Activated CD4-positive, alpha-beta T cell treated with anti-CD3 and anti-CD28 coated beads, Interleukin-2, amount 10 ng/mL, durations not matched to agents 24 days and 14 days (primary cell): ENCODE measurements at places on chromosomes 5 and 9. TPM values are rescaled to one million over a fixed set of nuclear protein-coding genes. Genes with fewer than 3 reads are reported as not detected.

The NR6A1 gene
- total RNA-seq, result 2.3 and 2.7 TPM in 2 replicates

The AMBP gene
- total RNA-seq, result not detected in 2 replicates

The FAM221B gene
- total RNA-seq, result not detected in 2 replicates

The DDX4 gene
- total RNA-seq, result 0.19 and 0.40 TPM in 2 replicates

The OR1Q1 gene
- not detected in 2 replicates for total RNA-seq
